ENCODE measurements at places on chromosomes 11 and 22. TPM values are rescaled to one million over a fixed set of nuclear protein-coding genes. Genes with fewer than 3 reads are reported as not detected.

DNA sequence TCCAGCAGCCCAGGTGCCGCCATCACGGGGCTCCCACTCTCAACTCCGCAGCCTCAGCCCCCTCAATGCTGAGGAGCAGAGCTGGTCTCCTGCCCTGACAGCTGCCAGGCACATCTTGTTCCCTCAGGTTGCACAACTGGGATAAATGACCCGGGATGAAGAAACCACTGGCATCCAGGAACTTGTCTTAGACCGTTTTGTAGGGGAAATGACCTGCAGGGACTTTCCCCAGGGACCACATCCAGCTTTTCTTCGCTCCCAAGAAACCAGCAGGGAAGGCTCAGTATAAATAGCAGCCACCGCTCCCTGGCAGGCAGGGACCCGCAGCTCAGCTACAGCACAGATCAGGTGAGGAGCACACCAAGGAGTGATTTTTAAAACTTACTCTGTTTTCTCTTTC lies at the start of gene SAA1:
SAA1 (plus strand) TSS at position 316 of the 400 bp plus-strand sequence. CDS start 624 bp downstream, outside the sequence.
- no peak for DNase-seq

- DNase-seq, result no peak
Observed at GRCh38 chr11:13114566-13115379, 105.7 kb downstream of the RASSF10 start.

- no peak for DNase-seq
Observed at GRCh38 chr22:46744581-46744980, 6.5 kb upstream of the CERK start.

DNA sequence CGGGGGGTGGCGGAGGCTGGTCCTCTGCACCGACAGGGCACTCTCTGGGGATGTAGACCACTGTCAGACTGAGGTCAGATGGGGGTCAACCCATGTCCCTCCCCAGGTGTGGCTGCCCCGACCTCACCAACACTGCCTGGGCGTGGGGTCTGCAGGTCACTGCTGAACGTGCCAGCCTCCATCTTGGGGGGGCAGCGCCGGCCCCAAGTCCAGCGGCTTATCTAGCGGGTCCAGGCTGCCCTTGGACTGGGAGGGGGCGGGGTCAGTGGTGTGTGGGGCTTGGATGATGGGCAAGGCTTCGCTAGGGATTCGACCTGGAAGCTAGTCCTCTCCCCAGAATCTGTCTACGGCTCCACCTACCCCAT lies 178.2 kb downstream of the IGLL1 start:
- DNase-seq, result no peak

Gene MORC2
- total RNA-seq, result 8.3 TPM

Gene LRRC32
- 57.1 TPM for total RNA-seq

Gene NPAS4
- total RNA-seq, result not detected

Gene ATG16L2
- total RNA-seq, result 5.2 TPM
